ENCODE measurements at places on chromosomes 16 and 17. TPM values are rescaled to one million over a fixed set of nuclear protein-coding genes. Genes with fewer than 3 reads are reported as not detected.
A peak's percentile ranks its signal among the peaks of the same experiment; 100 is the strongest.

CCT6B gene
- polyA plus RNA-seq: 4.6 TPM

TOX3 gene
- not detected for polyA plus RNA-seq

NACA2 gene
- not detected for polyA plus RNA-seq

TVP23A gene
- polyA plus RNA-seq: 0.06 TPM

MEFV gene
- not detected for polyA plus RNA-seq

TEKT5 gene
- not detected for polyA plus RNA-seq

DNA sequence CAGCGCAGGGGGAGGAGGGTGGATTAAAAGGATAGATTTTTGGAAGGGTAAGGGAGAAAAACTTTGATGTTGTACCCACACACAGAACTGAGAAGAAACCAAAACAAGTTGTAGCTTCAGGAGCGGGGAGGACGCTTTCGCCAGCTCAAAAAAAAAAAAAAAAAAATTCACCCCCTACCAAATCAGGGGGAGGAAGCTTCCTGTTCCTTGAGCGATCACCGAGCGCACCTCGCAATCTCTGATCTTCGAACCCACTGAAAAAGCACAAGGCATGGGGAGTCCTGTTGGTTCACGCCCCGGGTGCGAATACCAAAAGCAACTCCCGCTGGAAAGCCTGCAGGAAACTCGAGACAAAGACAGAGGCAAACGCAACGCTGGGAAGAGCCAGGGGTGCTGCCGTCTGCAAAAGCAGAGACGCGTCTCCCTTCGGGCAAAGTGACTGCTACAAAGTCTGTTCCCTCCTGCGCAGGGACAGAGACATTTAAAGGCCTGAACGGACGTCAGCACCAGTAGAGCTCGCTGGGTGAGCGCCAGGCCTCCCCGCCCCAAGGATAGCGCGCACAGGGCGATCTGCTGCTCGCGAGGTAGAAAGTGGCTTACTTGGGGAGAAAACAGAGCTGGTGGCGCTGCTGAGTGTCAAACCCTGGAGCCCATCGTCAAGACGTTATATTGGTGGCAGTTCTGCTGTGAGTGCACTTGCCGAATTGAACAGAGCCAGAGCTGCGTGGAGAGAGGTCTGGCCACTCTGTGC is 190.4 kb downstream of the USP22 start:
- DNase-seq: peak; percentile 16

GRCh38 chr17:58970609-58971450 is 135.8 kb downstream of the TRIM37 start:
- DNase-seq: peak; percentile 59

DNA sequence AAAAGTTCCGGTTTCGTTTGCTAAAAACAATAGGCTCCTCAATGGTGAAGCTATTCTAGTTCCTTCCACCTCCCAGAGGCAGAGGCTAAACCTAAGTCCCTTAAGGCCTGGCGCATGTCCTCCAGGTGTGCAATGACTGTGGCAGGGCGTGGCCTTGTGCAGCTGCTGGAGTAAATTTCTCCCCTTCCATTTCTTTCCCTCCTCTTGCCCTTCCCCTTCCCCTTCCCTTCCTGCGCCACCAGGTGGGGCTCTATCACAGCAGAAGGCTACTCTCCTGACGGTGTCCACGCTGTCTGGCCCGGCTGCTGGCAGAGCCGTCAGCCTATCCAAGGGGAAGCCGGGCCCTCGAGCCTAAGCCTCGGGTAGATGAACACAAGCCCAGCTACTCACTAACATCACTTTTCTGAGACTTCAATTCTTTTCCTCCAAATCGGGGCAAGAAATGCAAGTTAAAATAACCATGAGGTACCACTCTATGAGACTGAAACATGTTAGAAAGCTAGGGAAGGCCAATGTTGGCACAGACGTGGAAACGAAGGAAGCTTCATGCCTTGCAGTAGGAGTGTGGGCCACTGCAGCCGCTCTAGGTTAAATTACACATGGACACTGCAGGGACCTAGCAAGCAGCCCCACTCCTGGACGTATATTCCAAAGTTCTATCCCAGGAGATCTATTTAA is 34.4 kb downstream of the C16orf78 start:
- DNase-seq: peak; percentile 83

DNA sequence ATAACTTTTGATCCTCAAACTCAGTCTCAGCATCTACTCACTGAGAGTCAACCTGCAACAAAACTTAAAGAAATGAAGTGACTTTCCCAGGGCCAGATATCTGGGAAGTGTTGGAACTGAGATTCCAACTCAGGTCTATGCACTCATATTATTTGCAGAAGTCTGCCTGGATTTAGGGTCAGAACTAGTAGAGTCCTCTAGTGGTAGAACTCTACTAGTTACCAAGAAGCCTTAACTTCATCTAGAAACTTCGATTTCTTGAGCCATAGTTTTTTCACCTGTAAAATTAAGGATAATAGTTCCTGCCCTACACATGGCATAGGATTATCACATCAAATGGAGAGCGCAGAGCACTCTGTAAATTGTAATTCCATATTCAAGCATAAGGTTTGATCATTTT is 23.4 kb upstream of the KRT24 start:
- peak; percentile 21 for DNase-seq

- DNase-seq: no peak
Measured at GRCh38 chr17:79146562-79146961, 71.9 kb downstream of the ENGASE start.

Measured in GM23248 (cell line).